ENCODE measurements at places on chromosomes 1 and 21.
A peak's percentile ranks its signal among the peaks of the same experiment; 100 is the strongest.

- no peak for DNase-seq
These were observed 16.1 kb downstream of the IFT25 start for GRCh38 chr1:53929246-53929960.

DNA sequence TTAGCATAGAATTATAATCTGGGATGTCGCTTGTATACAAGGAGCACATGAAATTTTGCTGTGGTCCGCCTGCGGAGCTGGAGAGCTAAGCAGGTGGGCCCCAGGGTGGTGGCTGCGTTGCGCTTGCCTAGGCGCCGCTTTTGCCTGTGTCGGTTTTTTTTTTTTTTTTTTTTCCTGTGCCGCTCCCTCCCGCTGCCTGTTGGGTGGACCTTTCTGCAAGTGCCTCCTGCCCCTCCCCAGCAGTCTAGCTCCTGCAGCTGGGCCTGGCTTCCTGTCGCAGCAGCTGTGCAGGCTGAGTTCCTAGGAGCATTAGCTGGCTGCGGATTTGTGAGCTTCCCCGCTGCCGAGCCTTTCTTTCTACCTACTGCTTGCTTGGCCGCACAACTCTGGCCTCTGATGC is 20.6 kb downstream of the PYHIN1 start:
- peak; percentile 79 for DNase-seq

GRCh38 chr1:62265956-62266935 is 53.0 kb downstream of the KANK4 start:
- no peak for DNase-seq

DNA sequence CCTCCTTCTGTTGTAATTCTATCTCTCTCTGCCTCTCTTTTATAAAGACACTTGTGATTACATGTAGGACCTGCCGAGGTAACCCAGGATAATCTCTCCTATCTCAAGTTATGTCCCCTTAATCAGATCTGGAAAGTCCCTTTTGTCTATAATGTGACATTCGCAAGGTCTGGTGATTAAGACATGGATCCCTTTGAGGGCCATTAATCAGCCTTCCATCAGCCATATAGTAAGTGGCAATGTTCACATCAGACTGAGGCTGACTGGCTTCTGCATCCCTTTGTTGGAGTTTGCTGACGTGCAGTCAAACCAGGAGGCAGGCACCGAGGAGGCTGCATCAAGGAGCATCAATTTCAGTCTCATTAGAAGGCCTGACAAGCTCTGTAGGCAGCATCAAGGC is 209.6 kb downstream of the BACH1 start:
- no peak for DNase-seq

DNA sequence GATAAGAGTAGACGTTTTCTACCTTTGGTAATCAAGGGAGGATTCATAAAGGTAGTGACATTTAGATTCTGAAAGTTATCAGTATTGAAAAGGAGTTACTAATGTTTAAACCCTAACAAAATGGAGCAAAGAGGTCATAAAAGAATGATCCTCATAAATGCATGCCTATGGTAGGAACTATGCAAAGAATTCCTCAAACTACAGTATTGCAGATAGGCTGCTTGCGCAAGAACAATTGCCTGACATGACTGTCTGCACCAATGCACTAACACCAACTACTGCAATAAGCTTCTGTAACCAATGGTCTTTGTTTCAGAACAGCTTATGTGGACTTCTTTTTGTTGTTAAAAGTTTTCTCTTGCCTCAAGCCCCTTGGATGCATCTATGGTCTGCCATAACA is 597.3 kb upstream of the ADGRL4 start:
- no peak for DNase-seq

GRCh38 chr21:39315603-39316445 is 2.4 kb upstream of the BRWD1 start:
- DNase-seq = no peak

GRCh38 chr1:168976267-168976666 is 130.2 kb upstream of the ATP1B1 start:
- no peak for DNase-seq

DNA sequence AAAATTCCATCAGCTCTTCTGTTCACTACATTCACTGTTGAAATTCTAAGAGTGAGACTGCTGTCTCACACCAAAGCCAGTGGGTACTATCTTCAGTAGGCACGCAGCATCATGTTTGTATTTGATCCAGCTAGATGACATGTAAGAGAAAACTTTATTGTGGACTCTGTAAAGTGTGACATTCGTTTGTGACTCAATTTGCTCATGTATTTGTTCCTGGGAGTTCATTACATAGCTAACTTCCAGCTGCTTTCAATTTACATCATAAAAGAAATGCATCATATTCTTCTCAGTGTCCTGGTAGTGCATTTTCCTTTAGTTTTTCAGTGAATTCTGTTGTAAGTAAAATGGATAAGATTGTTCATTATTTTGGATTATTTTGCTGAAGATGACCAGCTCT is 31.4 kb downstream of the CTH start:
- no peak for DNase-seq

DNA sequence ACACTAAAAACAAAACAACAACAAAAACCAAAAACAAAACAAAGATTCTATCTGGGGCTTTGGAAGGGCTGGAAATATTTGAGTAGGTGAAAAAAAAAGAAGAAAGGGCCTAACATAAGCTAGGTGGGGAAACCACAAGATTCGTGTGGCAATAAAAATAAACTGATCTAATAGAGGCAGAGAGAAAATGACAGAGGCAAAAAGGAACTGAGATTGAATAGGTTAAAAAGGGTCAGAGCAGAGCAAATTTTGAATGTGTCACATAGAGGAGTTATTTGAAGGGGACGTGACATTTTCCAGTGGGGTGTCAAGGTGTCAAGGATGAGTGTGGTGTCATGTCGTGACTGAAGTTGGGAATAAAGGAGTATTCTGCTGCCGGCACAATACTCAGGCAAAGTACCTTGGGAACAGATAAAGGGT is 65.2 kb upstream of the RALGPS2 start:
- peak; percentile 75 for DNase-seq

DNA sequence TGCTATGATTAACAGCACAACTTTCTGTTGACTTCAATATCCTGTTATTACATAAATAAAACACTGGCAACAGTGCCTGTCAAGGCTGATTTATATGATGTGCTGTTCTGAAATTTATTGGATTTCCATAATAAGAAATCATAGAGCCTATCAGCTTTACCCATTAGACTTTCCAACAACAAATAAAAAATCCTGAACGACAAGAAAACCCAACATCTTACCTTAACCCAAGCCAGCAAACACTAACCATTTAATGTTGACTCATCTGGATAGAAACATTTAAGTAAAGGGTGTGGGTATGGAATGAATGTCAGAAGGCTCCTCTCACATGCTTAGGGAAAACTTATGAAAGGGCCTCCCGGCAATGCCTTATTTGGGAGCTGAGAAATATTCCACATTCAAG is 165.1 kb downstream of the SLC45A1 start:
- no peak for DNase-seq

GRCh38 chr1:166884040-166884642 is 8.1 kb upstream of the TADA1 start:
- DNase-seq = peak; percentile 22

DNA sequence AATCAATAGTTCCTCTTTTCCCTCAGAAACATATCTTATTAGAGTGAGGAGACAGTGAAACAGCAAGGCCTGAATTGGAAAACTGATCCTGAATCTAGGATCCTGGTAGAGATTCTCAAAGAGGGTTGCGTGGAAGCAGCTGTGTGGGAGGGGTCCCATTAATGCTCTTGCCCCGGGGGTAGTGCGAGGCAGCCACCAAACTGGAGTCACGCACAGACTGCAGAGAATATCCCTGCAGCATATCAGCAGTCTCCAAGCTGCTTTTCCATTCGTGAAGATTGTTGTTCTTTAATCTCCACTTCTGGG is 150.1 kb downstream of the DISC1 start:
- DNase-seq = no peak

DNA sequence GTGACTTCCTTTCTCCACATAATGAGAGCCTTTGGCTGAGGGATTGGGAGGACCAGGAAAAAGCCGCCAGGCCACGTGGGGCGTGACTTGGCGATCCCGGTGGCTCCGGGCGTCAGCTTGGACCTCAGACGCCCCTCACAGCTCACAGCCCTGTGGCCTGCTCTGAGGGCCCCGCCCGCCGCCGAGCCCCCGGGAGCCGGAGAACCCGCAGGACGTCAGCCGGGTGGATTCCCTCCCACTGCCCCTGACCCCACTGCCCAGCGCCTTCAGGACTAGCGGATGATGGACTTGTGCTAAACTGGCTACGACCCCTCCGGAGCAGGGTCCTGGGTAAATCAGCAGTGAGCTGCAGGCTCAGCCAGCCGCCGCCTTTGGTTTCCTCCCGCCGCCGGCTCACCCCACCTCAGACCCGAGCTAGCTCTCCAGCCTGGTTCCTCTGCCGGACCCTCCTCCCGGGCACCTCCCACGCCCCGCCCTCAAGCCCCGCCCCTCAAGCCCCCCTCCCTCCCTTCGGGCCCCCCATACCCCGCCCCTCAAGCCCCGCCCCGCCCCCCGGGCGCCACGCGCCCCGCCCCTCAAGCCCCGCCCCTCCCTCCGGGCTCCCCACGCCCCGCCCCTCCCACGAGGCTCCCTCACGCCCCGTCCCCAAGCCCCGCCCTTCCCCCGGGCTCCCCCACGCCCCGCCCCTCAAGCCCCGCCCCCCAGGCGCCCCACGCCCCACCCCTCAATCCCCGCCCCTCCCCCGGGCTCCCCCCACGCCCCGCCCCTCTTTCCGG is 10.0 kb upstream of the FAAP20 start:
- no peak for DNase-seq

GRCh38 chr1:40774266-40774998 is 9.2 kb upstream of the KCNQ4 start:
- peak; percentile 69 for DNase-seq

DNA sequence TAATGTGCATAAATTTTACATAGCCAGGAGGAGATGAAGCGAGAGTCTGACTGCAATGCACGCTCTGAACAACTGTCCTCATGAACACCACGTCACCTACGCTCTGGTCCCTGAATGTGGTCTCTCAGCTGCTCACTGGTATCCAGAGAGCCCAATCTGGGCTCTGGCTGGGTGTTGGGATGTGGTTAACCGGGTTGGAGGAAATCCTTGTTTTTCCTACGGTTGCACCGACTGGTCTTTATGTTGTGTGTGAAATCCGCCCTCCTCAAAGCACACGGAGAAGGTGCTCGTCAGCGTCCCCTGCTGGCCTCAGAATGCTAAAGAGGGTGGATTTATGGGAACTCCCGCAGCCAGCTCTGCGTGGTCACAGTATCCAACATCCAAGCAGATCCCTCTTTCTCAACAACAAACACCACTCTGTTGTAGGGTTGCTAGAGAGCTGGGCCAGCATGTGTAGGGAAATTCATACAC is 51.8 kb upstream of the FAM89A start:
- DNase-seq = peak; percentile 44

- DNase-seq = no peak
These were observed 5.3 kb downstream of the MRPS15 start for GRCh38 chr1:36458910-36459309.

GRCh38 chr1:174021591-174022079 is 522 bp downstream of the RC3H1 start:
- DNase-seq = peak; percentile 53

- DNase-seq = no peak
These were observed 85.2 kb downstream of the HIVEP3 start for GRCh38 chr1:41833519-41834000.

DNA sequence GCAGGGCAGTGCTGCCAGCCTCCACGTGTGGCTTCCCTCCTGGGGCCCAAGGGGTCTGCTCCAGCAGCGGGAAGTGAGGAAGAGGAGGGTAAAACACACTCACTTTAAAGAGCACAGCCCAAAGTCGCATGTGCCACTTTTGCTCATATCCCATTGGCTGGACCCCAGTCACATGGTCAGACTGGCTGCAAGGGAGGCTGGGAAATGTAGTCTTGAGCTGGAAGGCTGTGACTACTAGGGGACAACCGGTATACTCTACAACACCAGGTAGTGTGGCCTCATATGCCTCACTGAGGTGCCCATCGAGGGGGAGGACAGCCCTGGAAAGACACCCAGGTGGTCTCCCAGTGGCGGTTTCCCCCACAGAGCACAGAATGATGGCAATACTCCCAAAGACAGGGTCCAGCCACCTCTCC is 45.2 kb downstream of the CAMK2N1 start:
- DNase-seq = peak; percentile 50

GRCh38 chr1:68151690-68152089 is 80.6 kb downstream of the WLS start:
- DNase-seq = no peak

- no peak for DNase-seq
These were observed 3.4 kb upstream of the KHDRBS1 start for GRCh38 chr1:32010246-32010645.

GRCh38 chr1:26574018-26574417 is 44.5 kb downstream of the RPS6KA1 start:
- DNase-seq = no peak

DNA sequence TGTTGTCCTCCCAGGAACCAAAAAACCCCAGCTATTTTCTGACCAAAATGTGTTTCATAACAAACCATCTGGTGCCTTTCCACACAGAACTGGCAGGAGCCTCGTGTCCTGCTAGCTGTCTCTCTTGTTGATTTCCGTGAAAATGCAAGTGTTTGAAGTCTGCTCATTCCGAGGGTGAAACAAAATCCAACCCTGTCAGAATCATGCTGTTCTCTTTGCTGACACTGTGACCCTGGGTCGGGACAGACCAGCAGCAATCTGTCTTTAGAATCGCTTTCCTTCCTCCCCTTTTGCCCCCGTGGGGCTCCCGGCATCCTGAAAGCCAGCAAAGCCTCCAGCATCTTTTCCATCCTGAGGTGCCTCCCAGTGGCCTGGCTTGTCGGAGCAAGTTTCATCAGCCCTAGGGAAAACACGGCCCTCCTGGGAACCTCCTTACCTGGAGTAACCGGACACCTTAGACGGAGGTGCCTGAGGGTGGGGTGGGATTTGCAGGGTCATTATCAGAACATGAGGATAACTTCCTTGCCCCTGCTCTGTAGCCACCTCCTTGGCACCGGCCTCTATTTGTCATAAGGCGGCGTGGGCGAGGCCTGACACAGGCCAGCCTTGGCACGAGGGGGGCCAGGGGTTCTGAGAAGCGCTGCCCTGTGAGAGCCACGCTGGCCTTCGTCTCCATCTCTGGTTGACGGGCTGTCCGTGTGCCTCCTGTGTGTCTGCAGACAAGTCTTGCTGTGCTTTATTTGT is 24.9 kb downstream of the LDLRAP1 start:
- no peak for DNase-seq

DNA sequence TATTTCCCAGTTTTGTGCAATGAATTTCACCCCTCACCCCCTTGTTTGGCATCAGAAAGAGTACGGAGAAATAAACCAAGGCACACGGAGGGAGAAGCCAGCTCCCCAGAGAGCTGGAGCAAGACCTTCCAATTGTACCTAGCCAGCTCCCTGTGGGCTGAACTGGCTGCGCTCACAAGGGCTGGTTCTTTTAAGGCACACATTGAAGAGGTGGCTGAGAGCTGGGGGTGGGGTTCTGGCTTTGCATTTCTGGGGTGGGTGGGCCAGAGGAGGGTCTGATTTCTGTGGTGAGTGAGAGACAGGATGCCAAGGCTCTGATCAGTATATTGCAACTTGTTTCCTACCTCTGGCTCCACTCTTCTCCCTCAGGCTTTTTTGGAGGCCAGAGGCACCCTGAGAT is 39.5 kb upstream of the NFASC start:
- DNase-seq = no peak

GRCh38 chr1:169371404-169371803 is 3.4 kb downstream of the BLZF1 start:
- DNase-seq = no peak

GRCh38 chr1:97170300-97170699 is 448.7 kb downstream of the PTBP2 start:
- DNase-seq = no peak
